ENCODE measurements at places on chromosomes 16 and 17.

DNA sequence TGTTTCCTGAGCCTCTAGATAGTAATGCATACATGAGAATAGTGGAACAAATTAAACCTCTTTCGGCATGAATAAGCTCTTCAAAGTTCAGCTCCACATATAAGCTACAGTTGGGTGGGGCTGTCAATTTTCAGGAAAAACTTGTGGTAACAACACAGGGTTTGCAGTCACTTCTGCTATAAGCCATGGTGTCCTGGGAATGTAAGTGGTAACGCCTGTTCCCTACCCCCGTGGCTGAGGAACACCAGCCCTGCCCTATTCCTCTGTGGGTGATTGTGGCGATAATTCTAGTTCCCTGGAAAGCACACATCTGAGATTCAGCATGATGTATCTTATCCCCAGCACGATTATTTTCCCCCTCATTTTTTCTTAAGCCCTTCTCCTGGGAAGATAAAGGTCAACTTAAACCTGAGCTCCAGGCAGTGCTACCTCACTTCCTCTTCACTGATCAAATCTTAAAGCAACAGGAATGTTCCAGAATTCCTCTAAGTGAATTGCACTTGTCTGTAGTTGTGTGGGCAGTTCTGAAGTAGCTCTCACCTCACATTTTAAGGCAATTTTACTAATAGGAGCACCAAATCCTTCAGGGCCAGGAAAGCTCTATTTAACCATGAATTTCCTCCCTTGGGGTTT, 500.7 kb upstream of the HSBP1 start:
- no peak for DNase-seq

- peak; percentile 81 for DNase-seq
Measured at GRCh38 chr17:27455914-27456680, at the start of gene KSR1. KSR1 (plus strand) TSS chr17:27456448; CDS start chr17:27456644, 196 bp downstream.

DNA sequence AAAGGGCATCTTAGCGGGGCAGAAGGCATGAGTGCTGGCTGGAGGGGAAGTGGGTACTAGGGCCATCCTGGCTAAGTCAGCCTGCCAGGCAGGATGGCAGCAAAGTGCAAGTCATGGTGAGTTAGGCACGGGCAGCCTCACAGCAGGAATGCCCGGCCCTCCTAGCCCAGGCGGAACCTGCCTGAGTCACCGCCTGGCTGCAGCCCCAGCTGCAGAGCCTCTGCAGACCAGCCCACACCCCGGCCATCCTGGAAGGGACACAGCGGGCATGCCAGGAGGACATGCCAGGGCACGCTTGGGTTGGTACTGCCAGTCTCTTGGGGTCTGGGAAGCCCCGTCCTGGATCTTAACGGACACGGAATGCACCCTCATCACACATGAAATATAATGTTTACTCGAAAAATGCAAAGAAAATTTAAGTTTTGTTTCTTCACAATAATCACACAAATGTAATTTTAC, 5.0 kb upstream of the ALDH3A1 start:
- DNase-seq, result no peak

GRCh38 chr16:77724174-77724573, 1.9 kb downstream of the NUDT7 start:
- no peak for DNase-seq

DNA sequence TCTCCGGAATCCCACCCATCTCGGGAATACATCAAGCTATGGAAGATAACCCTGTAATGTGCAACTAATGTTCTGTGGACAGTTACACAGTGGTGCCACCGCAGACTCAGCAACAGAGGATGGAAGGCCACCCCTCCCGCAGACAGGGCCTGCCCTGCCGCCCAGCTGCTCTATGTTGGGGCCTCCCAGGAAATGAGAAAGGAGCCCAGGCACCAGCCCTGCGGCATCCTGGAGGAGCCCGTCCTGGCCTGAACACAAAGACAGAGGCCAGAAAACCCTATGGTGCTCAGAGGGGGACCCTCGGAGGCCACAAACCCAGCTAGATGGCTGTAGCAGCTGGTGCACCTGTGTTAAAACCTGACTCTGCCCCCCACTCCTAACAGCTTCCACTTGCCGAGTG, 216.1 kb upstream of the RPL38 start:
- DNase-seq, result no peak

- no peak for DNase-seq
Measured at GRCh38 chr17:72445055-72445991, 324.5 kb downstream of the SOX9 start.

GRCh38 chr16:46961373-46962353, 11.8 kb downstream of the DNAJA2 start:
- DNase-seq, result no peak

Measured in stimulated activated CD8-positive, alpha-beta memory T cell treated with anti-CD3 and anti-CD28 coated beads, Interleukin-7, amount 100 ng/mL, for 4 hours (primary cell).